NB4 (cell line): ENCODE measurements at places on chromosomes 12 and 14.

- no peak for DNase-seq
Observed at GRCh38 chr12:7352661-7353060, 48.8 kb downstream of the ACSM4 start.

DNA sequence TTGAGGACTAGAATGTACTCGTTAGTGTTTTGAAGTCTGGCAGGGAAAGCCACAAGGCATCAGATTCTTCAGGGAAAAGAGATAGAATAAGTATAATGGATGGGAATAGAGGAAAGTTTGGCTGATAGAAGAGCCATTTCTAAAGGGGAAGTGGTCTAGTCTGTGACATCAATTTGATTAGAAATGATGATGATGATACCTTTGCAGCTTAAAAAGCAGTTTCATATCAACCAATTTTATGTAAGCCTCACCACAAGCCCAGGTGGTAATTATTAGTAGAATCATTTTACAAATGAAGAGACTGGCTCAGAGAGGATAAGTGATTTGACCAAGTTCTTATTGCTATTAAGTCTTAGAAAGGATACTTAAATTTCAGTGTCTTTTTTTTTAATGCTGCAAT lies 2.9 kb downstream of the RNF212B start:
- no peak for DNase-seq

GRCh38 chr12:131928080-131928710 lies 881 bp upstream of the PUS1 start:
- no peak for DNase-seq

GRCh38 chr12:115979351-115979750 lies 298.1 kb downstream of the MED13L start:
- no peak for DNase-seq

DNA sequence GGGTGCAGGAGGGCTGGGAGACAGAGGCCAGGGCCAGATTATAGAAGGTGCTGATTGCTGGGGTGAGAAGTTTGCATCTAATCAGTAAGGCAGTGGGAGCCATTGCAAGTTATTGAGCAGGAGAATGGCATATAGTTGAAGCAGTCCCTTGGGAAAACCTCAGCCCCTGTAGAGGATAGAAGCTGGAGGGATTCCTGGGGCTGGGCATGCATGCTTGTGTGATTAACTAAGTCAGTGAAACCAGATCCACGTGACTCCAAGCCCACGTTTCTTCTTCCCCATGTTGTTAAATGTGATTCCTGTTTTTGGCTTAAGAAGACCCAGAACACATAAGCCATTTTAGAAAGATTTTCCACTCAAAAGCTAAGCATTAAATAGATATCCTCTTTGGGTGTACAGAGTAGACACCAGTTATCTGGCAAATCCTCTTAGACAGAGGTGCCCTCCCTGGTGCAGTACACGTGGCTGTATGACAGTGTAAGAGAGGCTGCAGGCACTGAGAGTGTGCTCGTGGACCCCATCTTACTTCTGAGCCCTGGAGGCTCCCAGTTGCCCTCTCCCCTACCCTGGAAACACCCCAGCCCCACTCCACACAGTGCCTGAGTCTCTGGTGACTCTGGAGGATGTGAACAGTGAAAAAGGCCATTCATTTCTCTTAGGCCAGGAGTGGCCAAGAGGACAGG lies 3.2 kb downstream of the C14orf132 start:
- DNase-seq: no peak

DNA sequence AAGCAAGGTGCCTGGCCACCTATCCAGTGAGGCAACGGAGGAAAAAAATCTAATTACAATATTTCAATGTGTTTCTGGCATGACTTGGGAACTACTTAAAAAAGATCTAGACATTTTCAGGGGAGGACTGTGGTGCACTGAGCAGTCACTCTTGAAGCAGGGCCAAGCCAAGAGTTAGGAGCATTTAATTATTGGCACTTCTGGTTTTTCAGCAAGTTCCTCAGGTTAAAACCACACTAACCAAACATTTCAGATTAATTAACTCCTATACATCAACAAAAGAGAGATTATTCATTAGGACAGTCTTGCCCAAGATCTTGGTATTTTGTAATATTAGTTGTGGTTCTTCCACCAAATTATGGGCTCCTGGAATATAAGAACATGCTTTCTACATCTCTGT lies 25.6 kb downstream of the PRKAB1 start:
- DNase-seq: no peak

- no peak for DNase-seq
Observed at GRCh38 chr12:48687592-48687991, 5.6 kb upstream of the KANSL2 start.

GRCh38 chr12:93244514-93245077 lies 133.1 kb upstream of the NUDT4 start:
- DNase-seq: no peak

GRCh38 chr12:3700861-3701260 lies 52.0 kb downstream of the CRACR2A start:
- no peak for DNase-seq

DNA sequence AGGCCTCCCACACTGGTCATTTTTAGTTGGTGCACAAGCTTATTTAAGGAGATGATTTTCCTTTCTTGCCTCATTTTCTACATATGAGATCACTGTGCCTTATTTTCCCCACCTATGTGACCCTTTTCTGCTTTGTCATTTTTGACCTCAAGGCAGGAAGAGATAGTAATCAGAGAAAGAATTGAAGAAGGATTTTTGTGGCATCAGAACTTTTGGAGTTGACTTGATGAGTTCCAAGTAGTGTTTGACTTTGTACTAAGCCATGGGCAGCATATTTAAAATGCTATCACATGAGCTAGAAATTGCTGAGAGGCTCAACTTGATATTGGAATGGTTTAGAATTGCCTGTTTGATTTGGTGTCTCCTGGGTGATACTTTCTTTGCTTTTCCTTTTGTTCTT lies 440.8 kb downstream of the AEBP2 start:
- no peak for DNase-seq

- peak; percentile 46 for DNase-seq
Observed at GRCh38 chr12:69342421-69342820, 5.8 kb upstream of the LYZ start.

DNA sequence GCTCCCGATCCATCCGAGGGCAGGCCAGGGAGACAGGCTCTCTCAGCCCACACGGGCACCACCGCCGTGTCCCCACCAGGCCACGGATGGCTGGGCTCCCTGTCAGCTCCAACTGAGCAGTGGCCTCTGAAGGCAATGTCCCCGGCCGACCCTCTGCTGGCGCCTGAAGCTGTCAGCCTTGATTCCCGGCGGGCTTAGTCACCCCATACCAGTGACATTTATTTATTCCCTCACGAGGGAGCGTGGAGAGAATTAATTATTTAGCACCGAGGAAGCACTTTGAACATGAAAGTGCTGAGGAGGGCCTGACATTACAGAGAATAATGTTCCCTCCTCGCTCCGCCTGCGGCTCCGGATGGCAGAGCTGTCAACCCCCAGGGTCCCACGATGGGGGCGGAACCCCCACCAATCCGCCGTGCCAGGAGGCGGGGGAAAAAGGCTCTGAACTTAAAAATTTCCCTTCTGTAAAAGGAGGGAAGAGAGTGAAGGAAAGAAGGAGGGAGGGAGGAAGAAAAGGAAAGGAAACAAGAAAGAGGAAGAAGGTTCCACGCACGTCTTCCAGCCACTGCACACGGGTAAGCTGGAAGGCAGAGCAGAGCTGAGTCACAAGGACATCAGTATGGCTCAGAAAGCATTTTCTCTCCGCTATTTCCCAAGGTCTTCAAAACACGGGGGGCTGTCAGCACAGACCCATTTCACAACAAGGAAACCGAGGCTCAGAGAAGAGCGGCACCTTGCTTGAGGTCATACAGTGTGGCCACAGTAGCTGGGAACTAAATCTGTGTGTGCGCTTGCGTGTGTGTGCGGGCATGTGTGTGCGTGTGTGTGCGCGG lies 108.7 kb upstream of the NCOR2 start:
- DNase-seq: peak; percentile 63

GRCh38 chr14:63565448-63565847 lies 22.3 kb upstream of the PPP2R5E start:
- DNase-seq: no peak

DNA sequence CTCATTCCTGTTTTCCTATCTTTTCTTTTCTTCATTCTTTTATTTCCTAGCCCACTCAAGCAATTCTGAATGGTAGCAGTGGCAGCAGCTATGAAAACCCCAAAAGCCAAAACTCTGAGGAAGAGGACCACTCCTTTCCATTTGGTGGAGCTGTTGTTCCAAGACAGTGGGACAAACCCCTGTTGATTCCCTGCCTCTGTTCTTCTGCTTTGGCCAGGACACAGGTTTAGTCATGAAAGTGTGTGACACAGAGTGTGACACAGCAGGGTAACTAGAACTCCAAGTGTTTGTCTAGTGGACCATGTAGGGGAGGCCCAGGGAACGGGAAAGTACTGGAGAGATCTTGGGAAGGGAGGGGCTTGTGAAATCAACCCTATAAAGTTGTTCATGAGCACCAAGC lies 71.1 kb downstream of the PTCSC3 start:
- DNase-seq: peak; percentile 14

GRCh38 chr14:81353691-81354323 lies 46.3 kb downstream of the STON2 start:
- DNase-seq: no peak
